Activated CD4-positive, alpha-beta memory T cell treated with anti-CD3 and anti-CD28 coated beads for 36 hours (primary cell): ENCODE measurements at places on chromosomes 3 and 15. TPM values are rescaled to one million over a fixed set of nuclear protein-coding genes. Genes with fewer than 3 reads are reported as not detected.

- DNase-seq: no peak
- H3K4me3 ChIP-seq: no peak overlapping the region
- H3K36me3 ChIP-seq: peaks cover 56% of the 10 kb centered on the region
- no peaks in the 10 kb centered on the region for H3K27me3 ChIP-seq
These were observed 12.1 kb downstream of the EAF1 start for GRCh38 chr3:15439476-15439875.

- H3K4me1 ChIP-seq: peaks cover 5% of the 10 kb centered on the region
- no peaks in the 10 kb centered on the region for H3K36me3 ChIP-seq
- H3K4me3 ChIP-seq: no peak overlapping the region
- no peaks in the 10 kb centered on the region for H3K27me3 ChIP-seq
- no peak for DNase-seq
These were observed 106.4 kb upstream of the PTX3 start for GRCh38 chr3:157330206-157330605.

- no peaks in the 10 kb centered on the region for H3K36me3 ChIP-seq
- no peak overlapping the region for H3K4me3 ChIP-seq
- H3K27ac ChIP-seq: no peak overlapping the region
- DNase-seq: no peak
- no peaks in the 10 kb centered on the region for H3K27me3 ChIP-seq
- no peaks in the 10 kb centered on the region for H3K4me1 ChIP-seq
These were observed 802.0 kb downstream of the TBL1XR1 start for GRCh38 chr3:176395240-176395639.

- H3K4me3 ChIP-seq: no peak overlapping the region
- H3K36me3 ChIP-seq: no peaks in the 10 kb centered on the region
- no peak overlapping the region for H3K27ac ChIP-seq
- DNase-seq: no peak
These were observed 157.9 kb downstream of the FAM43A start for GRCh38 chr3:194843556-194843955.

The COL6A5 gene
- not detected for total RNA-seq
